CD8-positive, alpha-beta memory T cell (primary cell): ENCODE measurements at places on chromosomes 16 and 17. TPM values are rescaled to one million over a fixed set of nuclear protein-coding genes. Genes with fewer than 3 reads are reported as not detected.

DNA sequence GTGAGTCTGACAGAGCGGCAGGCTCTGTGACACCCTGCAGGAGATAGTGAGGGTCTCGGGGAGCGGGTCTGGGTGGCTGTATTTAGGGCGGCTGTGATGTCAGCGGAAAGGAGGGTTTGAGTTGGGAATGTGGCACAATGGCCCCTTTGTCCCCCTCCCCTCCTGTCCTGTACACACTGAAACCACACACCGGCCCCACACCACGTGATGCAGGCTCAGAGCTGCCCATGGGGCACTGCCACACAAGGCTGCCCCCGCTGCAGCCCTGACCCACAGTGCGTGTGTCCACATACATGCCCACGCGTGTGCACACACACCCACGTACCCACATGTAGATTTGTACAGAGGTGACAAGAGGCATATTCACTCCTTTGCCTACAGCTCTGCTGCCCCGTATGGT is 15.3 kb downstream of the SGCA start:
- DNase-seq: no peak

The BCAR1 gene
- total RNA-seq: 0.95 TPM

The CCR7 gene
- 154 TPM for total RNA-seq

The ITGA2B gene
- total RNA-seq: 0.31 TPM

The KRT24 gene
- total RNA-seq: not detected

The CFAP97D1 gene
- total RNA-seq: not detected

- no peak for DNase-seq
These were observed 78.2 kb downstream of the NXN start for GRCh38 chr17:901191-901950.

- DNase-seq: peak; percentile 17
These were observed 6.2 kb upstream of the PSMD3 start for GRCh38 chr17:39974433-39974832.
